ENCODE measurements at places on chromosomes 6 and 20. TPM values are rescaled to one million over a fixed set of nuclear protein-coding genes. Genes with fewer than 3 reads are reported as not detected.

The SIRPB1 gene
- 0.77 TPM for total RNA-seq

GRCh38 chr6:11876934-11877433, 98.4 kb upstream of the ADTRP start:
- no peak for DNase-seq

- DNase-seq: no peak
Observed at GRCh38 chr20:62320581-62321354, 18.0 kb downstream of the ADRM1 start.

- DNase-seq: no peak
Observed at GRCh38 chr6:162217811-162218493, 509.6 kb downstream of the PRKN start.

- DNase-seq: no peak
Observed at GRCh38 chr20:11067359-11067758, 393.6 kb upstream of the JAG1 start.

- peak; percentile 7 for DNase-seq
Observed at GRCh38 chr20:22586645-22587310, 2.4 kb upstream of the FOXA2 start.

DNA sequence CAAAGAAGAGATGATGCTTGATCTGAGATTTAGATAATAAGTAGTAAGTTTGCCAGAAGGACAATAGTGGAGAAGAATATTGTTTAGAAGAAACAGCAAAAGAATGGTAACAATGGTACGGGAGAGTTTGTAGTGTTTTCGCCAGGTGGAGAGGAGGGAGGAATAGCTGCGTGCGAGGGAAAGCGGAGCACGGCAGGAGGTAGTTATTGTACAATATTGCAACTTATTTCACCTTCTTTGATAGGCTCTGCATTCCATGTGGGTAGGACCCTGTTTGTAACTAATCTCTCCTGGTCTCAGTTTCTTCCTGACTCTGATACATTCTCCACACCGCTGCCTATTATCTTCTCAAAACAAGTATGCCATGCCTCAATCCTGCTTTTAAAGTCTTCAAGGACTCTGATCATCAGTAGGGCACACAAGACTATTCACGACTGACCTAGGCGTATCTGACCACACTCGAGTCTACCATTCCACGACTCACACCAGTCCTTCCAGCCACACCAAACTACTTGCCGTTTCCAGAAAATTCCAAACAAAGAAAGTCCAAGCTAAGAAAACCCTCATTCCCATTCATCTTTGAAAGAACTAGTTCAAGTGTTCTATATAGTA, 1.1 kb downstream of the PPIL4 start:
- no peak for DNase-seq

The HLA-G gene
- total RNA-seq: not detected

The HDGFL1 gene
- total RNA-seq: not detected

DNA sequence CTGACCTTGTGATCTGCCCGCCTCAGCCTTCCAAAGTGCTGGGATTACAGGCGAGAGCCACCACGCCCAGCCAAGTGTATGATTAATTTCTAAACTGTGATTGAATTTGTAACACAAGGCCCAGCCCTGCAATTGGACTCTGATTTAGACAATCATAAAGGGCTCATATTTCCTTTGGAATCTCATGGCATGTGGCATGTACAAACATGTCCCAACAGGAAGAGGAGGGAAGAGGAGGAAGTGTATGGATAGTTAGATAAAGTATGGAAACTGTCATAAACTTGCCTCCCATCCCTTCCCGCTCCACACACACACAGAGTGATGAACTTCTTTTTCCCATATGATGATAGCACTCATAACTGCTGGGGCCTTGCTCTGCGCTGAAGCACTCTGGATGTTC, 27.2 kb upstream of the QKI start:
- DNase-seq: peak; percentile 29

- no peak for DNase-seq
Observed at GRCh38 chr6:21713481-21713880, 119.9 kb downstream of the SOX4 start.

- no peak for DNase-seq
Observed at GRCh38 chr20:37876863-37877262, 26.1 kb upstream of the VSTM2L start.

DNA sequence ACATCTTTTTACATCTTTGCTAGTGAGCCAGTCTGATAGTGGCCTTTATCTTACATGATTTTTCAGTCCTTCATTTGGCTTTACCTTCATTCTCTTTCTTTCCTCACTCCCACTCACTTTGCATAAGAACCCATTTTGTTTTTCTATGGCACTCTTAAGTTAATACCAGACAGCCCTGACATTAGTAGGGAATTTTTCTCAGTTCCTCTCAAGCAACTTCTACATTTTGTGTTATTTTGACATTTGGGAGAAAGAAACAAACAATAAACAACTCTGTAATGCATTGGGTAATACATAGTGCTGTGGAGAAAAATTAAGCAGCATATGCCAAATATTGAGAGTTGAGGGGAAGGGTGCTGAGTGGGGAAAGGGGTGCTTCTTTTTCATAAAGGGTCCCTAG, 524.1 kb upstream of the JAG1 start:
- no peak for DNase-seq

The PCSK2 gene
- total RNA-seq: not detected

GRCh38 chr6:43338243-43338642, 29.6 kb upstream of the CRIP3 start:
- DNase-seq: no peak

- no peak for DNase-seq
Observed at GRCh38 chr6:29925321-29925720, 17.0 kb upstream of the HLA-A start.
